Left forelimb (tissue), 1 donor: ENCODE measurements at places on chromosomes 11 and 22.

GRCh38 chr11:103997082-103997481 lies 39.4 kb upstream of the DDI1 start:
- no peak for DNase-seq

GRCh38 chr22:42830161-42830560 lies 26.9 kb downstream of the ARFGAP3 start:
- no peak for DNase-seq

GRCh38 chr22:45905924-45906865 lies 70.8 kb downstream of the WNT7B start:
- no peak for DNase-seq

DNA sequence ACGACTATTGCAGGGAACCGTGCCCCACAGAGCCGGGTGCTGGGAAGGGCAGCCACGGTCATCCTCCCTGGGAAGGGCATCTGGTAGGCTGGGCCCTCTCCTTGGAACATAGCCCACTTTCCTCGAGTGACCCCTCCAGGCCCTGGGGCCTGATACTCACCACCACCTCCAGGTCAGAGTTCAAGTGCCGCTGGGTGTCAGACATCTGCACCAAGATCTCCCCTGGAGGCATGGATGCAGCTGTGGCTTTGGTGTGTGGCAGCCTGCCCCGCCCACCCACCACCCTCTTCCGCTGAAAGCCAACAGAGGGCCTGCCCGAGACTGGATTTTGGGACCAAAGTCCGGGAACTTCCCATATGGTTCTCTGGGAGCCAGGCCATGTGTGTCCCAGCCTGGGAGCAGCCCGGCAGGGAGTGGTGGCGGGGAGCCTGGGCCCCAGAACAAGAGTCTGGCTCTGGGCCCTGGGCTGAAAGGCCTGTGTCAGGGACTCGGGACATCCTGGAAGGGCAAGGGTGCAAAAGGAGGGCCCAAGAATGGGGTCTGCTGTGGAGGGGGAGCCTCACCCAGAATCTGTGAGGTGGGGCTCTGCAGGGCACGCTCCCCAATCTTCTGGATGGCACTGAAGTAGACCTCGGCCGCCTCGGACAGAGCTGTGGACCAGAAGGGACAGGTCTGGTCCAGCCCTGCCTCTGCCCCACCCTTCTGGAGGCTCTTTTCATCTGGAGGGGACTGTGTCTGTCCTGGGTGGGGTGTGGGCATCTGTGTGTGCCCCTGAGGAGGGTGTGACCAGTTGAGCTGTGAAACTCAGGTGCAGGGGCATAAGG lies 2.6 kb downstream of the BAIAP2L2 start:
- no peak for DNase-seq

GRCh38 chr11:73225001-73225686 lies 7.1 kb downstream of the P2RY2 start:
- peak; percentile 48 for DNase-seq

DNA sequence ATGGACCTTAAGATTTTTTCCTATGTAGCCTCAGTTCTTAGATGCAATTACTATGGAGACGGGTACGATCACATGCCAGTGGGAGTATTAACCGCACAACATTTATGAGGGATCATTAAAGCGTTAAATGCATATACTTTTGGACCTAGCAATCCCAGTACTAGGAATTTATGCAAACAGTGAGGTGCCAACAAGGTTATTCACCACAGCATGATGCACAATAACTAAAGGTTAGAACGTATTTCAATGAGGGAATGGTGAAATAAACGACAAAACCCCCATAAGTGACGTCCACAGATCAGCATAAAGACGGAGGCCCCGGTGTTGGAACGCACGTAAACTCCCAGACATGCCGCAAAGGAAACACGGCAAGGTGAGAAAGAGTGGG lies 539 bp downstream of the SIRT3 start:
- no peak for DNase-seq

DNA sequence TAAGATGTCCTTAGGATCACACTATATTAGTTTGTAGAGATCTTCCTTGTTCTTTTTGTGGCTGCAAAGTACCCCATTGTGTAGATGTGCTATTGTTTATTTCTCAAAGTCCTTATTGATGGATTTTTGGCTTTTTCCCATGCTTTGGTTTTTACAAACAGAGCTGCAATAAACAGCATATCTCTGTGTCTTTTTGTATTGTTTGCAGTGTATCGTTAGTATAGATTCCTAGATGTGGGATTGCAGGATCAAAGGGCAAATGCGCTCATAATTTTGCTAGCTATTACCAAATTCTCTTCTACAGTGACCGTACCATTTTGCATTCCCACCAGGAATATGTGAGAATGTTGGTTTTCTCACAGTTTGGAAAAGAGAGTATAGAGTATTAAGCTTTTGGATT lies 27.5 kb upstream of the FTH1 start:
- no peak for DNase-seq

DNA sequence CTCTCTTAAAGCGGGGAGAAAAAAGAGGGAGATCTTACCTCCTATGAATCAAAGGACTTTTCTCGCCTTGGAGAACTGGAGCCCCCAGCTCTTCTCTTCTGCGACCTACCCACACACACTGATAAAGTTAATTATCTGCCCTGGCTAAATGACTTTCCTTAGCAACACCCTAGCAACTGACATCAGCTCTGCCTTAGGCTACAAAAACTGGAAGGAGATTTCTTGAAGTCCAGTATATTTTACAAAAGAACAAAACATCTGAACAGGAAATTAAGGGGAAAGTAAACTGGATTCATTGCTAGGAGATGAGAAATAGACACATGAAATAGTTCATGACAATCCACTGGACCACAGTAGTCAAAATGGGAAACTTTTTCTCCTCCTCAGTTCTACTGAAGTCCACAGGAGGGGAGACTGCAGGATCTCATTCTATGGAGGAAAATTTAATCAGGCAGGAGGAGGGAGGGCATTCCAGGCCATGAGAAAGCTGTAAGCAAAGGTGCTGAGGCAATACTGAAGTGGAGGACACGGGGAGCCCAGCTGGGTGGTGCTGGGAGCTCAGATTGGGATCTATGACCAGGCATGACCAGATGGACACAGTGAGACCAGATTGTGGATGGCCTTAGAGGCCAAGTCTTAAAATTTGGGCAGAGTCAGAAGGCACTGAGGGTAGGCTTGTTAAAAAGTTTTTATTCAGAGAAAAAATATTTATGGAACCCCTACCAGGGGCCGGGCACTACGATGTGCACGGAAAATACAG lies 3.7 kb upstream of the SPON1 start:
- DNase-seq, result no peak

- DNase-seq, result no peak
Observed at GRCh38 chr11:850775-851763, 8.4 kb downstream of the TSPAN4 start.

- no peak for DNase-seq
Observed at GRCh38 chr11:131823772-131824171, 453.4 kb downstream of the NTM start.

DNA sequence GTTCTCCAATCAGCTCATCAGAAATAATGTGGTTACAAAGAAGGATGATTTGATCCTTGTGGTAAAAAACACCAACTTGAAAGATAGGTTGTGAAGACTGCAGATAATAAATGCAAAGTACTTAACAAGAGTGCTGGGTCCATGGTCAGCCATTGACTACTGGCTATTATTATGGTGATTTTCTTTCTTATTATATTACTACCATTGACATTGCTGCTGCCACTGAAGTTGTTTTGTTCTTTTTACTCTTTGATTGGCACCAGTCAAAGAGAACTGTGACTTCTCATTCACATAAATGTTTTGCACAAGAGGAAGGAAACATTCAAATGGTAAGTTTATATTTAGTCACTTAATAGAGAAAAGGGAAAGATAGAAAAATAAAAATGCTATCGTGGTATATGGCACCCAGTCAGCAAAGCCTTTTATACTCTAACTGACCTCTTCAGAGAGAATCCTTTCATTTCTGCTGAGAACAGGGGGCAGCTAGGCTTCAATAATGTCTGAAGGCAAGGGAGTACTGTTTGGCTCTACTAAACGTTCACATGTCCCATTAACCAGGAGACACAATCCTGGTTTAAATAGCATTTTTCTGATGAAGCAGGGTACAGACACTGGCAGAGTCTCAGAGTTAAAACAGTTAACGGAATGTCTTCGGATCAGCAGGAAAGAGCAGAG lies 64.8 kb downstream of the LRRC4C start:
- DNase-seq, result no peak

- DNase-seq, result no peak
Observed at GRCh38 chr22:23104187-23104971, 34.1 kb downstream of the GNAZ start.

DNA sequence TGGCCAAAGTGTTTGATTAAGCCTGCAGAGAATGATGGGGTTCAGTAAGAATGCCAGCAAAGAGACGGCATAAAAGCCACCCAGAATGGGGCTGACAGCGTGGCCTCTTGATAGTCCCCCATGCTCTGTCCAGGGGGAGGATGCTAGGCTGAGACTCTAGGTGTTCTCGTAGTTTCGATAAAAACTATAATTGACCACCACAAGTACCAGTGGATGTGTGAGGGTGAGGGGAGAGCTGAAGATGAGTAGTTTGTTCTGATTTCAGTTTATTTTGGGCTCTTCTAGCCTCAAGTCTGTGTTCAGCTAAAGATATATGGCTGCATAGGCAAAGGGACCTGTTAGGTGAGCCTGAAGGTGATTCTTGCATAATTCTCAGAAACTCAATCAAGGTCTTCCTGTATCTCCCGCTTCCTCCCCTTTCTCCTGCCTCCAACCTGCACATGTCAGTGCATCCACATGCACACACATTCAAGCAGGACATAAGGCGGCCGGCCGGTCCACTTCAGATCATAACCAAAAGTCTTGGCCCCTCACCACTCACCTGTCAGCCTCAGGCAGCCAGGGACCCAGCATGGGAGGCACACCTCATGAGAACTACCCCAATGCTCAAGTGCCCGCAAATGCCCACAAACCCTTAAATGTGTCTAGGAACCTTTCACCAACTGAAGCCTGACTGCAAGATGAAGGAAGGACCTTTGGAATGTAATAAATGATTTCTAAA lies 31.2 kb downstream of the FLI1 start:
- DNase-seq, result peak; percentile 63

DNA sequence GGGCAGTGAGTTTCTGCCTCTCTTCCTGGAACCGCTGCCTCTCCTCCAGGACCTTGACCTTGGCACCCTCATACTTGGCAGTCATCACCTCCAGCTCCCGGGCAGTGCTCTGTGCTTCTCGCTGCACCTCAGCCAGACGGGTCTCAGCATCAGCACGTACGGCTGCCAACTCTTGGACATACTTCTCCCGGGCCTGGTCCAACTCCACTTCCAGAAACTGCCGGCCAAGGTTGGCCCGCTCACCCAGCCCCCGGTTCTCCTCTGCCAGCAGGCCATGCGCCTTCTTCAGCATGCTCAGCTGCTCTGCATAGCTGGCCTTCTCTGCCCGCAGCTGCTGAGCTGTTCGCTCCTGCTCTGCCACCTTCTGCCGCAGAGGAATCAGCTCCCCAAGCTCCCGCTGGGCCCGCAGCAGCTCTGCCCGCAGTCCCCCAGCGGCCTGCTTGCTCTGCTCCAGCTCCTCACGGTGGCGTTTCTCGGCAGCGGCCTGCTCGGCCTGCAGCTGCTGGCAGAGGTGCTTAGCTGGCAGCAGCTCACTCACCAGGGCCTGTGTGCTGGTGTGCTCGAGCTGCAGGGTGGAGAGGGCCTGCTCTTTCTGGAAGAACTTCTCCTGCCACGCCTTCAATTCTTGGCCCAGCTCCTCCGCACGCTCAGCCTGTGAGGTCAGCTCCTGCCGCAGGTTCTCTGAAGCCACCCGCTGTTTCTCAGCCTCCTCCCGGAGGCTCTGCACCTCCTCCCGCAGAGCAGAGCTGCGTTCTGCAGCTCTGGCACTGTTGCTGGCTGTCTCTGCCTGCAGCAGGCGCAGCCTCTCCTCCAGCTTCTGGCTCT lies 14.4 kb downstream of the IL18BP start:
- no peak for DNase-seq

GRCh38 chr22:36398601-36399471 lies 11.1 kb upstream of the MYH9 start:
- no peak for DNase-seq
